SW 1271 (cell line): ENCODE measurements at places on chromosomes 7 and 10.

- no peak for DNase-seq
Measured at GRCh38 chr10:104521901-104522694, 119.0 kb upstream of the SORCS3 start.

GRCh38 chr10:86243651-86244155 lies 122.9 kb downstream of the GRID1 start:
- no peak for DNase-seq

DNA sequence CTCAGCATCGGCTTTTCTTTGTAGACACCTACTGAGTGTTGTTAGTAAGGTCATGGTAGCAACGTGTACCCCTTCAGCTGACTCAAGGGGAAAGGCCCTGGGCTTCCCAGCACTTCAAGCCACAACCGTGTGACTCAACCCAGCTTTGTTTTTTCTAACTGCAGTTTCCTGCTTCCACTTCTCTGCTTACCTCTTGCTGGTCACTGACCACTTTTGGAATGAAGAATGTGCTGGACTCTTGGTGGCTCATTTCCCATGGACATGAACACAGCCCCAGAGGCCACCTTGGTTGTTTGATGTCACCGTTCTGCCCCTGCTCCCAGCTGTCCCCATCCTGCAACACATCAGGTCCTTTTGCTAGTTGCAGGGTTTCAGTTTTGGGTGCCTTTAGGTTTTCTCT lies 69.5 kb upstream of the ZNF438 start:
- DNase-seq, result peak; percentile 59

- no peak for DNase-seq
Measured at GRCh38 chr7:104135760-104136558, 71.9 kb downstream of the ORC5 start.

- no peak for DNase-seq
Measured at GRCh38 chr10:100579261-100580090, 43.7 kb downstream of the HIF1AN start.

- no peak for DNase-seq
Measured at GRCh38 chr7:84666651-84667050, 472.1 kb upstream of the SEMA3A start.

- no peak for DNase-seq
Measured at GRCh38 chr7:55094092-55094690, 75.4 kb downstream of the EGFR start.

DNA sequence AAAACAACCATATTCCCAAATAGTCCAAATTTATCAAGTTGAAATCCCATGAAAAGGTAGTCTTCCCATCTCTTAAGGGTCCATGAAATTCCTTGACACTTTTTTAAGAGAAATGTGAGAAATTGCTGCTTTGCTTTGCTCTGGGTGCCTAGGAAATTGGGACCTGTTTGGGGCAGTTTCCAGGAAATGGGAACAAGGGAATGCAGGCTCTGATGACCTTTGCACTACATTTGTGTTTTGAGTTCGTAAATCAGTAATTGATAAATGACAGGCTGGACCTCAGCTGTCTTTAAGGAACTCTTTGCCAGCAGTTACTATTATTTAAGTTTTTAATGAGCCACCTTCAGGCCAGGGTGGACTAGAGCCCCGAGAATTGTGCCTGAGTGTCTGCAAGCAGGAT lies 203.5 kb downstream of the LRMDA start:
- no peak for DNase-seq

DNA sequence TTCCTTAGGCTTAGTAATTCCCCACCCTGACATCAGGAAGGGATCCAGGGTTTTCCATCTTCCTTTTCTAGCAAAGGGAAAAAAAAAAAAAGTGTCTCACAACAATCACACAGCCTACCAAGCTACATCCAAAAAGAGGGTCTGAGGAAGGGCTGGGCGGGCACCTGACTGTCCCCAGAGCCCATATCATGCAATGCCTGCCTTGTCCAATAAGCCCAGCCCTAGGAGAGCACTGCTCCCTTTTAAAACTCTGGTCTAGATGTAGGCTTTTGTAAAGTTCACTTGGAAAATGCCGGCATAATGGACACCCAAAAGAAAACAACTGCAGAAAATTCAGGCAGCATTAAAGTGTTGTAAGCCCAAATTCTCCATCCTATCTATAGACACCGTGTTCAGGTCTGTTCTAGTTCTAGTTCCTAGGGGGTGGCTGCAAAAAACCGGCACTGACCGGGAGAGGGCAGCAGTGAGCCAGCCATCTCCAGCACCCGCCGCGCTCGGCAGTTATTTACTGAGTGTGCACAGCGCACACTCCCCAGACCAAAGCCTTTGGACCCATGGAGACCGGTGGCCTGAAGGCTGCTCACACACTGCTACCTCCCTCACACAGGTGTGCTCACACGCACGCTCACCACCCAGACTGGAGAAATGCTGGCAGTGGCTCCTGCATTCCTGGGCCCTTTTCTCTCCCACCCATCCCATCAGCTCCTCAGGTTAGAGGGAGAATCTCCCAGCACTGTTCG lies 48.7 kb downstream of the PODXL start:
- peak; percentile 69 for DNase-seq

DNA sequence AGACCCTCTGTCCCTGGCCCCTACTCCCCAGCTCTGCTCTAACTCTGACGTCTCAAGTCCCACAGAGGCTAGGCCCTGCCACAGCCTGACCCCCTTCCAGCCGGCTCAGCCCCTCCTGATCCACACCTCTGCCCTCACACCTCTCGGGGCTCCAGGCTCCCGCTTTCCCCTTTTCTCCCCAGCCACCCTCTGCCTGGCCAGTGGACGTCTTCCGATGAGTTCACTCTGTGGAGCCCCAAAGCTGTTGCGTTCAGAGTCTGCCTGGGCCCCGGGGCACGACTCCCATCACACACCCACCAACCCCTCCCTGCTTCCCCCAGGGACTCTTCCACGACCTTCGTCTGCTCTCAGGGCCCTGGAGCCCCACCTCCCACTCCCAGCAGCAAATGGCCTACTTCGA lies 18.4 kb upstream of the TBRG4 start:
- DNase-seq, result no peak

DNA sequence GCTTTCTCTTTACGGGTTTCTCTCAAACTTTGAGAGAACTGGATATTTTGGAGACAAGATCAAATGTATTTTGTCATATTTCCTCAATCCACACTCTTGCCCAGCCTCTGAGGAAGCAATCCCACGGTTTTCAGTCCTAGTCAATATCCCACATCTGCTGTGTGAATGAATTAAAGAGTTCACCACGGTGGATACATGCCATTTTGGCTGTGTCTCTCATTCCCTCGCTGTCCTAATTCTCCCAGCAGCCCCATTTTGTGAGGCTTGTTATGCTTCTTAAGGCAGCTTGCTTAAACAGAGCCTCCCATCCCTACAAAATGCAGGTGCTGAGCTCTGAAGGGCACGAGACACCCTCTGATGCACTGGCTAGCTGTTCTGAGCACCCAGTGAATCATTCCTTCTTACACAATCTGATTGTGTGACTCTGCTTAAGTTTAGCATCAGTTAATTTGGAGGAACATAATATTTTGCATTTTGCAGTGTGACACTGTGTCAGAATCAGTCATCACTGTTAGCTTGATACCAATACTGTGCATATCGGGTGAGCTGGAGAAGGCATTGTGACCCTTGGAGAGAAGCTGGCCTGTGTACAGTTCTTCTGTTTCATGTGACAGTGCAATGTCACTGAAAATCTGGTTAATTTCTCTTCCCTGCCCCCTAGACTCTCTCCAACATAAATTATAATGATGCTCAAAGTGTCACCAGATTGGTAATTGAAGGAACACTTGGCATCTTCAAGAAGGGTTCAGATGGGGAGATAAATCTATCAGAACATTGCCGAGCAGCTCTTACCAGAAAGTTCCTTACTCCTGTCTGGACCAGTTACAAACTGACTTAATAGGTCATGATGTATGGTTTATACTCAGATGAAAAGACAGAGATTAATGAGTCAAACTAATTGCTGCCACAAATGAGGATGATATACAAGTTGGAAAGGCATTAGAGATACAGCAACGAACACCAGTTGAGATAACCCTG lies 103.7 kb upstream of the AOAH start:
- no peak for DNase-seq

- no peak for DNase-seq
Measured at GRCh38 chr7:13276977-13277376, 589.5 kb downstream of the ARL4A start.
